ENCODE measurements at places on chromosomes 4 and X.

GRCh38 chr4:79223993-79224776 is 101.7 kb downstream of the NAA11 start:
- no peak for DNase-seq

GRCh38 chr4:87118826-87119225 is 101.6 kb downstream of the KLHL8 start:
- DNase-seq: peak; percentile 82

GRCh38 chr4:61877893-61878292 is 677.8 kb downstream of the ADGRL3 start:
- DNase-seq: no peak

- no peak for DNase-seq
Measured at GRCh38 chrX:143581240-143581639, 54.7 kb downstream of the SLITRK4 start.

DNA sequence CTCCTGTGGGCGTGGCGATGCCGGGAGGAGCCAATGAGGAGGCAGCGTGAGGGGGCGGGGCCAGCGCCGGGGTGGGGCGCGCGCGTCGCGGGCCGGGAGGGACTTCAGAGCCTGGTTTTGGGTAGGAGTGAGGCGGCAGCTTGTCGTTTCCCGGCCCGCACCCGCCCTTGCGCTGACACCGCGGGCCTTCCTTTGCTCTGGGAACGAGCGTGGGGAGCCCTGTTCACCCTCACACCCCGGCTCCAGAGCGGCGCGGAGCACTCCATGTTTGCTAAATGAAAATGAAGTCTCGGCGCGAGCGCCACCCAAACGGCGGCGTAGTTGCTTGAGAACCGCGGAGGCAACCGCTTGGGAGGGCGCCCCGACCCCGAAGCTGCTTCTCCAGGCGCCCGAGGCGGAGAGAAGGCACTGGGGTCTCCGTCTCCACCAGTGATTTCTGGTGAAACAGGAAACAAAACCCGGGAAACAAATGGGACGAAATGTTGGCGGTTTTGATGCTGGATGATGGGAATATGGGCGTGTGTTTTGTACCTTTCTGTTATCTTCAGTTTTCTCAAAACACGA is 497 bp upstream of the GRPEL1 start:
- no peak for DNase-seq

- DNase-seq: no peak
Measured at GRCh38 chrX:77275392-77275791, 171.8 kb upstream of the FGF16 start.

GRCh38 chr4:77697860-77698590 is 92.4 kb downstream of the CXCL13 start:
- DNase-seq: peak; percentile 66
